ENCODE measurements at places on chromosomes 2 and 18.

GRCh38 chr18:75409806-75410205 lies 17.7 kb downstream of the SMIM21 start:
- no peak for DNase-seq

DNA sequence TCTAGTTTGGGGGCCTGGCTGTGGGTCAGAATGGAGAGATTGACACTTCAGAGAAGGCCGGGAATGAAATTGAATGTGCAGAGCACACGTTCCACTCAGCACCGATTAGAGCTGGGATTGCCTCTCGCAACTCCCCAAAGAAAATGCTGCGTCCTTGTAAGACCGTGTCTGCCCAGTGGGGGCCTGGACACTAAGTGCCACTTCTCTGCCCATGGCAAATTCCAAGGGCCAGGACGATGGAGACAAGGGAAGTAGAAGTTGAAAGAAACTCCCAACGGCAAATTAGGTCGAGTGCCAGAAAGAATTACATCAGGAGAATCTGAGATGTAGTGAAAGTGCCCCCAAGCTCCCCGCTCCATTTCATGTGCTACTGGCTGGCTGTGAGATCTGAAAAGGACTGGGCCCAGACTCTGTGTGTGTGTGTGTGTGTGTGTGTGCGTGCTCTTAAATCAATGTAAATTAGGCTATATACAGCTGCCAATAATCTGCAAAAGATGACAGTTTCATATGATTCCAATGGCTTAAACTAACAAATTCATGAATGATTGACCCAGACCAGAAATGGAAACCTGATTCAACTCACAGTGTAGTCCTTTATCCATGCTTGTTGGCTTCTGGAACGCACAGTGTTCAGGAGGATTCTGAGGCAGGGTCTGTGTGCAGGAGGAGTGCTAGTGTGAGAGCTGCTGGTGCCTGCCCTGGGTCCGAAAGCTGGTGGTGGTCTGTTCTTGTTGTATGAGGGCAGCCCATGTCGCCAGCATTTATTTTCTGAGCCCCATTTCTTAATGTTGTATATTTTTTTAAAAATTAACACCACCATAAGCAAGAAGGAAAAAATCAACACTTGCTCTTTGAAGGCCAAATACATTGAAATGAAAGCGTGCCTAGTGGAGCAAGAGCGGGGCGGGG lies 234.3 kb downstream of the AGAP1 start:
- DNase-seq, result no peak

DNA sequence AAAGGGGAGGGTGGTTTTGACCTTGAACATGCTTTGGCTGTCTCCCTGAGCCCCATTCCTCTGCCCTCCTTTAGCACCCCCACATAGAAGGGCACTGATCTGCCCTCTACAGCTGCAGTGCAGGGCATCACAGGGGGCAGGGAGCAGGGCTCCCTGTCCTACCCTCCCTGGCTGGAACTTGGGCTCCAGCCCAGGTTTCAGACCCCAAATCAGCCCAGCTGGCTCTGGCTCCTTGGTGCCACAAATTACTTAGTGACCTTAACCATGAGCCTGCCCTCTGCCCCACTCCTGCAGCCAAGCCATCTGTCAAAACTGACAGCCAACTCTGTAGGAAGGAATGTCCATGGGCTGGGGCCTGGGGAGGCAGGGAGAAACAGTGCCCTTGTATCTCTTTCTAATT lies 105.6 kb downstream of the MAPK4 start:
- no peak for DNase-seq

- DNase-seq, result no peak
Observed at GRCh38 chr2:237714690-237715458, 83.7 kb upstream of the RBM44 start.

- no peak for DNase-seq
Observed at GRCh38 chr2:27125104-27125503, 1.5 kb downstream of the ABHD1 start.

DNA sequence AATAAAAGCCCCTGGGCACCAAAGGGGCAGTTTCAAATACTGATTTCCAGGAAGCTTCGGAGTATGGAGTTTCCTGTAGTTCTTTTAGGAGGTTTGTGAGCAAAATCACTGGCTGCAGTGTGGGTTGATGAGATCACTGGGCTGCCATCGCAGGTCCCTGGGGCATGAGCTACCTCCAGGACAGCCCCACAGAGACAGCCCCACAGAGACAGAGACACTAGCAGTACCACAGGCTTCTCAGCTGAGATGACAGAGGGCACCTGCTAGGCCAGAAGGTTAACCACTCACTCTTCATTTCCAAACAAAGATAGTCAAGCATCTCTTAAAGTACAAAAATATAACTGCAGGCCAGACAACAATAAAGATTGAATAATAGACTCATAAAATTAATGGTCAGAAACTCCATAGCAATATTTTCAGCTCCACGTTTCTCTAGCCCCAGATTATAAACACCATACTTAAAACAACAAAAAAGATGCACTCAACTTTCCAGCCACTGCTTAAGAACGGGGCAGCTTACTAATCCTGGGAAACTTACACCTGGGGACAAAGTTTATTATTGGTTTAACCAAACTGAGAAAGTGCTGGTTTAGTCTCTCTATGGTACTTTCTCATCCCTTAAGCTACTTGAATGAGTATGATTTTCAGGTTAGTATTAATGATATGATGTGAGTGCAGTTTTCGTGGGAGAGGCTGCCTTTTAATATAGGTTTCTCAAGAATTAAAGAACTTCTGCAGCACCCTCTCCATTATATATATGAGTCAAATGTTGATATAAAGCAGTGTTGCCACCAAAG lies 11.6 kb downstream of the AFF3 start:
- DNase-seq, result no peak

GRCh38 chr2:180559771-180560170 lies 420.6 kb upstream of the UBE2E3 start:
- no peak for DNase-seq

DNA sequence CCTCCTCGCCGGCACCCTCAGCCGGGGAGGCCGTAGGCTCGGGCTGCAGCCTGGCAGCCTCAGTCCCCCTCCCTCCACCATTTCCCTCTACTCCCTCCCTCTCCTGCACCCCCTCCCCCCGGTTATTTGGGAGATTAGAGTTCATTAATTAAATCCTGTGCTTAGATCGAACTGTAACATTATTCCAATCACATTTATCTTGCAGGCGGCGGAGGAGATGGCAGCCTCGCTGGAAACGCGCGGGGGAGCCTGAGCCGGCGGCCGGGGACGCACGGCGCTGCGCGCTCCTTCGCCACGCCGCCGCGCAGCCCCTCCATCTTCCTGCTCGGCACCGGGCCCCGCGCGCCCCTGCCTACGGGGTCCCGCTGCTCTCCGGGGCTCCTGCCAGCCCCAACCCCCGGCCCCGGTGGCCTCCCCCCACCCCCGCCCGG lies at the start of gene ST8SIA3:
ST8SIA3 (plus strand) TSS at position 287 of the 431 bp plus-strand sequence. CDS start 290 bp downstream, outside the sequence.
- no peak for DNase-seq

DNA sequence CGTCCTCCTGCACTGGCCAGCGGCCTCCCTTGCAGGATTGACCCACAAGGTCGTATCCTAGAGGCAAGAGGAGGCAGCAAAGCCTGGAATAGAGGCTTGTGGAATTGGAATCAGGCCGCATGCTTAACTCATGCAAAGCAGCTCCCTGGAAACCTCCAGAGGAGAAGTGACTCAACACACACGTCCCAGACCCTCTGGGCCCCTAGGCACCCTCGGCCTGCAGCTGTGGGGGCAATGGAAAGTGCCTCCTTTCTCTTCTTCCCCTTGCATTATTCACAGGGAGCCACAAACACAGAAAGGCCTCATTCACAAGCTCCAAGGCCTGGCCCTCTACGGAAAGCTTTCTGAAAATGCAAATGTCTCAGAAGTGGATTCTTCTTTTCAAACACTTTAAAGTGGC lies 19.6 kb downstream of the SPATA3 start:
- DNase-seq, result no peak

DNA sequence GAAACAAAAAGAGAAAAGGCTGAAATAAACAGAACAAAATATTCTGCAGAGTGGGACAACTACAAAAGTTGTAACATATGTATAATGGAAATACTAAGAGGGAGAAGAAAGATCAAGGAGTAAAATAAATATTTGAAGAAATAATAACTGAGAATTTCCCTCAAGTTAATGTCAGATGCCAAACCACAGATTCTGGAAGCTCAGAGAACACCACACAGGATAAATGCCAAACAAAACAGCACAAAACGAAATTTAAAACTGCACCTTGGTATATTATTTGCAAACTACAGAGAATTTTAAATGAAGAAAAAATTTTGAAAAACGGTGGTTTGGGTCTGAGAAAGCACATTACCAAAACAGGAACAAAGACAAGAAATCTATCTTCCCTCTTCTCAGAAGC lies 1588.9 kb upstream of the TMEFF2 start:
- no peak for DNase-seq

GRCh38 chr2:150528861-150529801 lies 41.7 kb upstream of the RND3 start:
- DNase-seq, result no peak

DNA sequence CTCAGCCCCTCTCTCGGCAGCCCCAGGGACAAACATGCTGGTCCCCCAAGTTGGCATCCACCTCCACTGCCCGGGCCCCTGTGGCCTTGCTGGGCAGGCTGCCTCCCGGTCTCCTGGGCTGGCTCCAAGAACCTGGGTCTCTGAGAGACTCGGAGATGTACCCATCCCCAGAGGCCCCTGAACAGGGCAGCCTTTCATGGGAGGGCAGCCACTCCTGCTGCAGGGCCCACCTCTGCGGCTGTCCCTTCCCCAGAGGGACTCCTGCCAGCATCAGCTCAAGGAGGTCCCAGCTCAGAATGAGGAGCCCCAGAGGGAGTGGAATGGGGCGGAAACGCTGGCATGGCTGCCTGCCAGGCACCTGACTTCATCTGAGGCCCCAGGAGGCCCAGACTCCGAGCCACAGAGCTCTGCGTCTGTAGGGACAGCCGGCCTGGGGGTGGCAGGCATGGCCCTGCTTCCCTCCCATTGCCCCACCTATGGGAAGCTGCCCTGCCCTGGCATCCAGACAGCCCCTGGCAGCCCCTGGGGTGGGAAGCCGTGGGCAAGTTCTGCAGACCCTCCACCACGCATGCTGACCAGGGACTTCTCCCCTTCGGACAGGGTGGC lies 857 bp upstream of the CROCC2 start:
- DNase-seq, result no peak

Data from stimulated activated CD8-positive, alpha-beta memory T cell treated with anti-CD3 and anti-CD28 coated beads, Interleukin-7, amount 100 ng/mL, for 1 hour (primary cell).